ENCODE measurements at places on chromosomes 7 and 10. TPM values are rescaled to one million over a fixed set of nuclear protein-coding genes. Genes with fewer than 3 reads are reported as not detected.

The WEE2 gene
- 0.12 TPM for total RNA-seq

The FEZF1 gene
- not detected for total RNA-seq

The OR13A1 gene
- total RNA-seq: not detected

The FANK1 gene
- total RNA-seq: not detected

The SLC26A5 gene
- not detected for total RNA-seq

The GIMAP5 gene
- 242 TPM for total RNA-seq

The TMEM209 gene
- total RNA-seq: 42.3 TPM

The NEUROD6 gene
- not detected for total RNA-seq

The NYAP1 gene
- not detected for total RNA-seq

The VSTM4 gene
- 0.10 TPM for total RNA-seq

The ZNF239 gene
- total RNA-seq: 1.4 TPM

The UTF1 gene
- total RNA-seq: not detected

The ATOH7 gene
- not detected for total RNA-seq

The SFMBT2 gene
- 52.0 TPM for total RNA-seq

The ACTR3C gene
- 12.8 TPM for total RNA-seq

The TEX47 gene
- not detected for total RNA-seq

The OR6B1 gene
- not detected for total RNA-seq

The RTKN2 gene
- total RNA-seq: 7.8 TPM

The BMPER gene
- not detected for total RNA-seq

The CUTC gene
- total RNA-seq: 22.5 TPM

The GIMAP2 gene
- total RNA-seq: 101 TPM

The EGR2 gene
- 22.9 TPM for total RNA-seq

All from T-helper 1 cell treated with Interleukin-12 subunit alpha and Interleukin-12 subunit beta and Interleukin-4 antibody, amounts not matched to agents 30 ng/mL and 1 ng/mL, for 36 hours (primary cell).